ENCODE measurements at places on chromosomes 16 and 17.

GRCh38 chr16:57042157-57043111 lies 49.9 kb upstream of the CPNE2 start:
- DNase-seq: peak; percentile 55

GRCh38 chr17:42291129-42291528 lies 2.8 kb downstream of the STAT5A start:
- DNase-seq: no peak

DNA sequence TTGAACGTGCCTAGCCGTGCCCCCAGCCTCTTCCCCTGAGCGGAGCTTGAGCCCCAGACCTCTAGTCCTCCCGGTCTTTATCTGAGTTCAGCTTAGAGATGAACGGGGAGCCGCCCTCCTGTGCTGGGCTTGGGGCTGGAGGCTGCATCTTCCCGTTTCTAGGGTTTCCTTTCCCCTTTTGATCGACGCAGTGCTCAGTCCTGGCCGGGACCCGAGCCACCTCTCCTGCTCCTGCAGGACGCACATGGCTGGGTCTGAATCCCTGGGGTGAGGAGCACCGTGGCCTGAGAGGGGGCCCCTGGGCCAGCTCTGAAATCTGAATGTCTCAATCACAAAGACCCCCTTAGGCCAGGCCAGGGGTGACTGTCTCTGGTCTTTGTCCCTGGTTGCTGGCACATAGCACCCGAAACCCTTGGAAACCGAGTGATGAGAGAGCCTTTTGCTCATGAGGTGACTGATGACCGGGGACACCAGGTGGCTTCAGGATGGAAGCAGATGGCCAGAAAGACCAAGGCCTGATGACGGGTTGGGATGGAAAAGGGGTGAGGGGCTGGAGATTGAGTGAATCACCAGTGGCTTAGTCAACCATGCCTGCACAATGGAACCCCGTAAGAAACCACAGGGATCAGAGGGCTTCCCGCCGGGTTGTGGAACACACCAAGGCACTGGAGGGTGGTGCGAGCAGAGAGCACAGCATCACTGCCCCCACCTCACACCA lies 724 bp downstream of the GAA start:
- DNase-seq: no peak

DNA sequence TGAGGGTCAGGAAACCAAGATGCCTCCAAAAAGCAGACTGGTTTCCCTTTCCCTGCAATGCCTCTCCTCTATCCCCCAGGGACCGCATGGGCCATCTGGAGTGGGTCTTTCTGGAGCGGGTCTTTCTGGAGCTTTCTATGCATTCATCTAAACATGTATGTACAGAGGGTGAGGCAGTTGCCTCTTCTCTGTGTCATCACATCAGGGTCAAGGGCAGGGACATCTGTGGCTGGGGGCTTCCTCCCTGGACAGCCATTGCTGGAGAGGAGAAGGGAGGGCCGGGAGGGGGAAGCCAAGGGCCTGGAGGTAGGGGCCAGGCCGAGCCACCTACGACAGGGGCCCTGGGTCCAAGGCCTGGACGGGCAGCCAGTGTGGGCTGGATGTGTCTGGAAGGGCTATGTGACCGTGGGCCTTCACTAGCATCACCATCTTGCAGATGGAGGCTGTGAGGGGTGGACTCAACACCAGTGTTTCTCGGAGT lies 840 bp downstream of the ADCY7 start:
- no peak for DNase-seq

- no peak for DNase-seq
Observed at GRCh38 chr16:19876501-19877059, 8.1 kb downstream of the GPRC5B start.

DNA sequence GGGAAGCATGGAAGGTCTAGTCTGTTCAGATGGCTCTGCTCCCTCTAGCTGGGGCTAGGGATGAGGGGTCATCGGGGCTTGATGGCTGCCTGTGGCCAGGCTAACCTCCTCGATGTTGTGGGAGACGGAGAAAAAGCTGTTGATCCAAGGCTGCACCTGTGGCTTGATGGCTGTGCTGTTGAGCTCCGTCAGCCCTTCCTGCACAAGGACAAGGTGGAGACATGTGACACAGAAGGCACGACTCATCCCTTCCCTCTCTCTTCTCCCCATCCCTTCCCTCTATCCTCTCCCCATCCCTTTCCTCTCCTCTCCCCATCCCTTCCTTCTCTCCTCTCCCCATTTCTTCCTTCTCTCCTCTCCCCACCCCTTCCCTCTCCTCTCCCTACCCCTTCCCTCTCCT lies 28.2 kb downstream of the FCSK start:
- no peak for DNase-seq

GRCh38 chr17:65920996-65921395 lies 270.9 kb downstream of the CEP112 start:
- no peak for DNase-seq

DNA sequence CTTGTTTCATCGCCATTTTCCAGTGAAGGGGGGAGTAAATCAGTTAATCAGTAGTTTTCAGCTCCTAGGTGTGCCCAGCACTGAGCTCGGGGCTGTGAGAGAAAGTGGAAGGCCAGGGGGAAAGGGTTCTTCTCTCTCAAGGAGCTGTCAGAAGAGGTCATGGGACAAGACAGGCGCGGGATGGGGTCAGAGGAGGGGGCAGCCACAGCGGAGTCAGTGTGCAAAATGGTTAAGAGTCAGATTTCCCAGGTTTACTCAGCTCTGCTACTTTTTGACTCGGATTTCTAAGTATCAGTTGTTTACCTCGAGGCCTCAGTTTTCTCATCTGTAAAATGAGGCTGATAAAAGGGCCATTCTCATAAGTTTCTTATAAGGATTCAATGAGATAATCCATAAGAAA lies 4.3 kb upstream of the XYLT1 start:
- DNase-seq: no peak

GRCh38 chr16:68202091-68202519 lies 33.8 kb downstream of the ESRP2 start:
- DNase-seq: no peak

- no peak for DNase-seq
Observed at GRCh38 chr16:85657267-85657650, 31.5 kb downstream of the GINS2 start.

DNA sequence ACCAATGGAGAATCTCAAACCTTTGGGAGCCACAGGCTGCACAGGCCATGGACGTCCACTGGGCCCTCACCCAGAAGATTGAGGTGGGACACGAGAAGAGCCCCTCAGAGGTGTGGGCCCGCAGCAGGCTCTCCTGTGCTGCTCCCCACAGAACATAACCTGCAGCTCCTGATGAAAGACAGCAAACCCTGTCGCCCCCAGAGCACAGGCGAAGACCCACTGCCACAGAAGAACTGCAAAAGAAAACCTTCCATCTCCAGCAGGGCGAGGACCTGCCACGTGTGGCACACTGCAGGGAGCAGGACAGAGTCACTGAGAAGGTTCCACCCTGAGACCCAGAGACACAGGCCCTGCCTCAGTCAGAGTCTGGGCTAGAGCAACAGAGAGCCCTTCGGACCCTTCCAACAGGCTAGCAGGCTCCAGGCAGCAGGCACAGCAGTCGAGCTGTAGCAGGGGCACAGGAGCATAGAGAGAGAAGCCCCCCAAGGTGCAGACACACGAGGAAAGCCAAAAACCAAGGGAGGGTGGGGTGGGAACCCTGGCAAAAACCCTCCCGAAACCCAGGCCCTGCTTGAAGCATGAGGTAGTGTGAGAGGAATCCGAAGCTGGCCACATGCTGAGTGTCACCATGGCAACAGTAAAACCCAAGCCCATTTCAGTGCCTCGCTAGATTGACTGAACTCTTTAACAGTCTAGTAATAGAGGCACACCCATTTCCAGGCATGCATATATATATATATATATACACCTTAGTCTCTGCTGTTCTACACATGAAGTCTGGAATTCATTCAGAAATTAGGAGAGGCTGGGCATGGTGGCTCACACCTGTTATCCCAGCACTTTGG lies 60.0 kb upstream of the CHMP6 start:
- DNase-seq: no peak

DNA sequence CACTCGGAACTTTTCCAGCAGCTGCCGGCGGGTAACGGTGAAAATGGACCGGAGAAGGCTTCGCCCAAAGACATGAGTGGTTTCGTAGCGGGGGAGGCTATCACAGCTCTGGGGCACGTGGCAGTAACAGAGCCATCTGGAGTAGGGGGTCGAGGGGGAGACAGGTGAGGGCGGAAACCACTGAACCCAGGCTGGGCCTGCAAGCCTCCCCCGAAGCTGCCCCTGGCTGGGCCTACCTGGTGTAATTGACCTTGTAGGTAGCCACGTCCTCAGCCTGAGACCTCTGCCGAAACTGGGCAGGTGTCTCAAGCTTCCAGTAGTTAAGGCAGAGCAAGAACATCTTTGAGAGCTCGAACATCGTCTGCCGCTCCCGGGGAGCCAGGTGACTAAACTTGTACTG lies 1.9 kb downstream of the KAT2A start:
- DNase-seq: no peak

DNA sequence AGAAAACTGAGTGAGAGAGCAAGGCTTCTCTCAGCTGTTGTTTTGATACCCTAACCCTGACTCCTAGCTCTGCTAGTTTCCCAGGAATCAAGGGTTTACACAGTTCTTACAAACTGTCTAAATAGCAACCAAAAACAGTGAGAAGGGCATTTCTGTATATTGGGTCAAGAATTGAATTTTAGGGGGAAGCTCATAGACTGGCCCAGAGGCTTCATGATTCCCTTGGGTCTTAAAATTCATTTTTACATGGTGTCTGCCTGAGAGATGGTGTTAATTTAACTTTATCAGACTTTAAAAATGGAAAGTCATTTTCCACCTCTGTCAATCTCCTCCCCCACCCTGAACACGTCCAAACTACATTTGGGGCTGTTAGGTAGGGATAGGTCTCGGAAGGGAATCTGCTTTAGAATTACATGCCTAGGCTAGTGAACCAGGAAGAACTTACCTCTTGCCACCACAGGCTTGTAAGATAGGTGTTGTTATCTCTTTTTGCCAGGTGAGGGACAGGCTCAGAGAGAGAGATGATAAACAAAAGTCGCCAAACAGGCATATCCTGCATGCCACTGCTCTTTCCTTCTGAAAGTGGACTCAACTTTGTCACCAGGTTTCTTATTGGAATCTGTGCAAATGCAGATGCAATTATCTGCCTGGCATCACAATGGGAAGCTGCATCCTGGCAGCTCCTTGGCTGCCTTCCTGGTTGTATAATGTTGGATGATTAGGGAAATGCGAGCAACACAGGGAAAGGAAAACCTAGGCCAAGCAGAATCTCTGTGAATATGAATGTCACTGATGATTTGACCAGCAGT lies 3.1 kb downstream of the PHAF1 start:
- no peak for DNase-seq

GRCh38 chr16:56362057-56362655 lies 63.2 kb downstream of the AMFR start:
- no peak for DNase-seq

GRCh38 chr17:71505200-71505599 lies 615.6 kb upstream of the SOX9 start:
- no peak for DNase-seq

DNA sequence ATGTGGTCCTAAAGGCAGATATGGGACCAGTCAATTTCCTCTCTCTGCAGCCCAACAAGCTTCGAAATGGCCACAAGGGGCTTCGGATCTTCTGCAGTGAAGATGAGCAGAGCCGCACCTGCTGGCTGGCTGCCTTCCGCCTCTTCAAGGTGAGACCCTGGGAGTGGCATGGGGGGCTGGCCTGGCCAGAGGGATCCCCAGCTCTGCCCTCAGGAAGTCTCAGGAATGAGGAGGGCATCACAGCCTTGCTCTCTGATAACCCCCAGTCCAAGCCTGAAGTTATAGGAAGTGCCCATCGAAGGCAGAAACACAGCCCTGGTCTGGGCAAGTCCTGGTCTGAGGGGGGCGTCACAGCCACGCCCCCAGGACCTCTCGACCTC lies 7.1 kb downstream of the GRB7 start:
- no peak for DNase-seq

DNA sequence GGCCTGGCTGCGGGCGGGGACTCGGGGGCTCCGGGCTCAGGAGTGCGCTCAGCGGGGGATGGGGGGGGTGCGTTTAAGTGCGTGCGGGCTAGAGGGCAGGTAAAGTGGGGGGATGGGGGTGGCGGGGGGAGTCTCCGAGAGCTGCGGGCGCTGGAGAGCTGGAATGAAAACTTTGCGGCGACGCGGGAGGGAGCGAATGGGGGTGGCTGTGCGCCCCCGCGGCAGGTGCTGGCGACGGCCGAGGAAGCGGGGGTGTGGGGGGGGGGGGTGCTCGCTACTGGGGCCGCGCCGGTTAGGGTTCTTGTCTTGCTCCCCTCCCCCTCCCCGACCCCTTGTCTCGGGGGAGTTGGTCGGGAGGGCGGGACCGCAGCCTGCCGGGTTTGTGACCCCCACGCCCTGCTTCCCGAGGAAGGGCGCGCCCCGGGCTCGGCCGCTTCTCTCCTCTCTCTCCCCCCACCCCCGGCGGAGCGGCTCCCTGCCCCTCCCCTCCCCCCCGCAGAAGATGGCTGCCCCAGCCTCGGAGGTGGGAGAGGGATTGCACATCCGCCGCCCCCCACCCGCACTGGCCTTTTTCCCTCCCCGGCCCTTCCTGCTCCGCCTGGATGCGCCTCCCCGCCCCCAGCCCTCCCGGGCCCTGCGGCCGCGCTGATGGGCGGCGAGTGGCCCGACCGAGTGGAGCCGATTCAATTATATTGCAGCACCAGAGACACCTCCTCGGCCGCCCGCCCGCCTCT lies 649 bp downstream of the GSE1 start:
- DNase-seq: no peak

DNA sequence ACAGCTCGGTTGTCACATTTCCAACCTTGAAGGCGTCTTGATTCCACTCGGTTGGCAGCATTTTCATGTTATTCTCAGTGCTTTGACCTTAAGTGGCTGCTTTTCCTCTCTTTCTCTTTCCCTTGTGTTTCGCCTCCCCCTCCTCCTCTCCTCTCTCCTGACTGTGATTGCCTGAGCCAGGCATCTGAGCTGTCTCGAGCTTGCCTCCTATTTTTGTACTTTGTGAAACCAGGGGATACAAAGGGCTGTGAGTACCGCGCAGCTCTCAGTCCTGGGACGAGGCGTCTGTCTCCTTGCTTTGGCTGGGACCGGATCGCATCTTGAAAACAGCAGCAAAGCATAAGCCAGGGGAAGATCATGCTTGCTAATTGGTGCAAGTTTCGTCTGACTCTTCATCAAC lies 48.8 kb upstream of the SDK2 start:
- DNase-seq: no peak

GRCh38 chr17:82780195-82780594 lies 28.3 kb downstream of the TBCD start:
- DNase-seq: no peak

GRCh38 chr17:81329927-81330883 lies 35.1 kb upstream of the SLC38A10 start:
- DNase-seq: no peak

- DNase-seq: no peak
Observed at GRCh38 chr16:59596693-59597092, 862.6 kb upstream of the GOT2 start.

DNA sequence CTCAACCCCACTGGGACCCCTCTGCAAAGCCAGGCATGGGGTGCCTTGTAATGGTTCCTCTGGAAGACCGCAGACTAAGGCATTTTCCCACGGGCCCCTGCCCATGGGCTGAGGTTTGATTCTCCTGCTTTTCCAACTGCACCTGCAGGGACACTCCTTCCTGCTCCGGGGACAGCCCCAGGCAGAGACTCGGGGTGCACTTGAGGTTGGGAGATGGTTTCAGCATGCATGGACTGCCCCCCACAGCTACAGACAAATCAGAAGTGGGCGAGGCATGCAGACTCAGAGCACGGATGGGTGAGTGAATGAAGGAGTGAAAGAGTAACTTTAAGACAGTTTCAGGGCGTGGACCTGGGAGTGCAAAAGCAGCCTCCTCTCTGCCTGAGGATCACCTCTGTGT lies 87.9 kb upstream of the RPL38 start:
- no peak for DNase-seq

Measured in stimulated activated CD4-positive, alpha-beta T cell treated with anti-CD3 and anti-CD28 coated beads, Interleukin-1b, Interleukin-23, amount 100 ng/mL, for 1 hour (primary cell).